Stimulated activated CD4-positive, alpha-beta T cell treated with anti-CD3 and anti-CD28 coated beads, Interleukin-4, amount 100 ng/mL, for 1 hour (primary cell): ENCODE measurements at places on chromosomes 12 and 14.

DNA sequence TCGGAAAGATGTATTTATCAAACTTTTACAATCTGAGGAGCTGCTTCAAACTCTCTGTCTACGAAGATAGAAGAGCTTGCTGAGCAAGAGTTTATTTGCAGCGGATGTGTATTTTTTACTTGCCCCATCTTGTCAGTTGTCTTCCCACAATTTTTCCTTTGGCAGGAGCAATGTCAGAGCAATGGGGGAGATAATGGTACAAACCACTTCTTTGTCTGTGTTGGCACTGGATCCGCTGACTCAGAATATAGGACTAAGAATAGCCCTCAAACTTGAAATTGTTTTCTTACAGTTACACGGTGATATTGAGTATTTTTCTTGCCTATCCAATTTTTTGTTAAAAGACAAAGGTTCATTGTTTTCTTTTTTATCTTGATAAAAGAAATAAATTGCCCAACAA, 27.6 kb downstream of the HELB start:
- no peak for DNase-seq

DNA sequence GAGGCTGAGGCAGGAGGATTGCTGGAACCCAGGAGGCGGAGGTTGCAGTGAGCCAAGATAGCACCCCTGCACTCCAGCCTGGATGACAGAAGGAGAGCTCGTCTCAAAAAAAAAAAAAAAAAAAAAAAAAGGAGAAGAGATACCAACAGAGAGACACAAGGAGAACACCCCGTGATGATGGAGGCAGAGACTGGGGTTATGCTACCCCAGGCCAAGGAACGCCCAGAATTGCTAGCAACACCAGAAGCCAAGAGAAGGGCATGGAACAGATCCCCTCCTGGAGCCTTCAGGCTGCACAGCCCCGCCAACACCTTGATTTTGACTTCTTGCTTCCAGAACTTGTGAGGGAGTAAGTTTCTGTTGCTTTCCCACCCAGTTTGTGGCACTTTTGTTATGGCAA, 148.0 kb upstream of the FOXN3 start:
- DNase-seq: no peak

- no peak for DNase-seq
Observed at GRCh38 chr12:128914908-128915563, 61.8 kb downstream of the GLT1D1 start.

- no peak for DNase-seq
Observed at GRCh38 chr14:56949828-56950227, 139.5 kb upstream of the OTX2 start.

DNA sequence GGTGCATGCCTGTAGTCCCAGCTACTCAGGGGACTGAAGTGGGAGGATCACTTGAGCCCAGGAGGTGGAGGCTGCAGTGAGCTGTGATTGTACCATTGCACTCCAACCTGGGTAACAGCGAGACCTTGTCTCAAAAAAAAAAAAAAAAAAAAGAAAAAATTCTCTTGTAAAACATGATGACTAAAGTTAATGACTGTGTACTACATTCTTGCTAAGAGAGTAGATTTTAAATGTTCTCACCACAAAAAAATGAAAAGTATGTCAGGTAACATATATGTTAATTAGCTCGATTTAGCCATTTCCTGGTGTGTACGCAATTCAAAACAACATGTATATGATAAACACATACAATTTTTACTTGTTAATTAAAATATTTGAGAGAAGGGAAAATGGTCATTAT, 480.7 kb upstream of the RGS6 start:
- no peak for DNase-seq

GRCh38 chr12:124809878-124810277, 53.8 kb downstream of the SCARB1 start:
- DNase-seq: no peak

GRCh38 chr14:73180385-73180805, 44.1 kb downstream of the PSEN1 start:
- no peak for DNase-seq

DNA sequence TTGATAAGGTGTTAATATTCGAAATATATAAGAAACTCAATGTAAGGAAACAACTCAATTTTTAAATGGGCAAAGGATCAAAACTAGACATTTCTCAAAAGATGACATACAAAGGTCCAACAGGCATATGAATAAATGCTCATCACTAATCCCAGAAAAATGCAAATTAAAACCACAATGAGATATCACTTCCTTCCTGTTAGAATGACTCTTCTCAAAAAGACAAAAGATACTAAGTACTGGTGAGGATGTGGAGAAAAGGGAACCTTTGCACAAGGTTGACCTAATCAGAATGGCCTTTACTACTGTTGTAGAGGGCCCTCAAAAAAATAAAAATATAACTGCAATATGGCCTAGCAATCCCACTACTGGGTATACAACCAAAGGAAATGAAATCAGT, 383.4 kb downstream of the KCNH5 start:
- no peak for DNase-seq

GRCh38 chr14:23034498-23035302, at the start of gene PSMB5:
Gene PSMB5 (minus strand): TSS chr14:23034900. CDS start chr14:23034881, 19 bp downstream.
- DNase-seq: peak; percentile 83

- no peak for DNase-seq
Observed at GRCh38 chr14:89007906-89008305, 183.5 kb downstream of the TTC8 start.

- DNase-seq: no peak
Observed at GRCh38 chr12:107080299-107080698, 13.1 kb downstream of the CRY1 start.

- DNase-seq: no peak
Observed at GRCh38 chr14:72614365-72614764, 279.5 kb downstream of the DPF3 start.

- no peak for DNase-seq
Observed at GRCh38 chr14:51023964-51024363, 70.9 kb downstream of the TRIM9 start.

DNA sequence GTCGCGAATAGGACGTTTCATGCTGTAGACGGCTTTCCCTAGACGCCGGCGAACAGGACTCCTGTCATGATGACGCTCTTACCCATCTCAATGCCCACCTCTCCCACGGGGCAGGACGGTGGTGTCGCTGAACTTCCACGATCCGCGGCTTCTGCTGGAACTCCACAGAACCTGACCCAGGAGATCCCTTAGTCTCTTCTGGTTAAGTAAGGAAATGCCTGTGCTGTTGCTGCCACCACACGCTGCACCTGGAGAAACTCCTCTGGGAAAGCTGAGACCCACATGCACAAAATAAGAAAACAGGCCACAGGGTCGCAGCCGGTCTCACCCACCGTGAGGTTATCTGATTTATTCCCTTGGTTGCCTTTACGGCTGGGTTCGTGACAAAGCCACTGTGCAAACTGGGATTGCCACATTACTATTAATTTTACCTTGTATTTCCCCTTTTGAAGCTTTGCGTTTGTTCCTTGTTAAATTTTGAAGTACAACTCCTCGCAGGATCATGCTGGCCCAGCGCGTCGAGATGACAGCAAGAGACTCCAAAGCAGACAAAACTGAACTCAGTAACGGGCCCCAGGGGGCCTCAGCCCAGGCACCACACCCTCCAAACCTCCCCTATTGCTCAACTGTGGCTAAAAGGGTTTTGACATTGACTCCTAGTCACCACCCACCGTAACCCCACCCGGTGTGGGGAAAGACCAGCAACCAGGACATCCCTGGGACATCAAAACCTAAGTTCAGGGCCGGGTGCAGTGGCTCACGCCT, 9.2 kb upstream of the MMP17 start:
- no peak for DNase-seq

DNA sequence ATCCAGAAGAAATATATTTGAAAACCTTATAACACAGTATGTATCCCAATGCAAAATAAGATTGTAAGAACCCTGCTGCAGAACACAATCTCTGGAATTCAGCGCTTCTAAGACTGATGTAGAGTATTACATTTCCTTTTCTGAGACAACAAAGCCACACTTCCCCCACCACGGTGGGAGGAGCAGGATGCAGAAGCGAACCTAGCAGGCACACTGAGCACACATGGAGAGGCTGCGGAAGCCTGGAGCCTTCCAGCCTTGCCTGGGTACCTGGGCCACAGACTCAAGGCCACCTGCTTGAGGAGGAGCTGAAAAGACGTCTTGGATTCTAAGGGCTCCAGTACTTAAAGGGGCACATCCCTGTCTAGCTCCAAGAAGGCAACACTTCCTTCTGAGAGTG, 46.4 kb downstream of the TCHP start:
- DNase-seq: no peak

DNA sequence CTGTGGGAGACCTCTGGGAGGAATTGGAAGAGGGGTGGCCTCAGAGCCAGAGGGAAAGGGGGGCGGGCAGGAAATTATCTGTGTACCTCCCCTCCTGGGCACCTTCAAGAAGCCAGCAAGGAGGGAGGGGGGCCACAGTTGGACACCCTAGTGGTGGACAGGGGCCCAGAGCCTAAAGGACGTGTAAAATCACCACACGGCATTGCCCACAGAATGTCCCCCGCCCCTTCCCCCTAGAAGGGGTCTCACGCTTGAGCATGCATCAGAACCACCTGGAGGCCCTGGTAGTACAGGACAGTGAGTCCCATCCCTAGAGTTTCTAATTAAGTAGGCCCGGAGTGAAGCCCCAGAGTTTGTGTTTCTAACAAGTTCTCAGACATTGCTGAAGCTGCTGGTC, 8.2 kb downstream of the ENDOU start:
- DNase-seq: no peak

- DNase-seq: no peak
Observed at GRCh38 chr12:83559650-83560049, 872.9 kb downstream of the TMTC2 start.

- no peak for DNase-seq
Observed at GRCh38 chr12:130147875-130148596, 14.2 kb upstream of the FZD10 start.

- DNase-seq: no peak
Observed at GRCh38 chr14:23077962-23078361, 17.0 kb downstream of the ACIN1 start.

DNA sequence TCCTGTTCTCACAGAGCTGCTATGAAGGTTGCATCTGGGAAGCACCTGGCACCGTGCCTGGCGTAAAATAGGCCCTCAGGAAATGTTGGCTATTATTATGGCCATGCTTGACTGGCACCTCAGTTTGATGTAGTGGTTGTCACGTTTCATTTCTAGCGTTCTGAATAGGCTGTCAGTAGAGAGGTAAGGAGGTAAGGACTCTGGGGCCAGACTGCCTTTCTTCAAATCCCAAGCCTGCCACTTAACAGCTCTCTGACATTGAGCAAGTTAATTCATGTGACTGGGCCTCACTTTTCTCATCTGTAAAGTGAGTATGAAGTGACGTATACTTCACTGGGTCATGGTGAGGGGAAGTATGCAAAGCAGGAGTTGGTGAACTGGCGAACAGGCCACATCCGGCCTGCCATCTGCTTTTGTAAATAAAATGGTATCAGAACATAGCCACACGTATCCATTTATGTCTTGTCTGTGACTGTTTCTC, 196.2 kb downstream of the CACNA1C start:
- no peak for DNase-seq

- no peak for DNase-seq
Observed at GRCh38 chr14:68994056-68994455, 15.0 kb upstream of the ACTN1 start.

DNA sequence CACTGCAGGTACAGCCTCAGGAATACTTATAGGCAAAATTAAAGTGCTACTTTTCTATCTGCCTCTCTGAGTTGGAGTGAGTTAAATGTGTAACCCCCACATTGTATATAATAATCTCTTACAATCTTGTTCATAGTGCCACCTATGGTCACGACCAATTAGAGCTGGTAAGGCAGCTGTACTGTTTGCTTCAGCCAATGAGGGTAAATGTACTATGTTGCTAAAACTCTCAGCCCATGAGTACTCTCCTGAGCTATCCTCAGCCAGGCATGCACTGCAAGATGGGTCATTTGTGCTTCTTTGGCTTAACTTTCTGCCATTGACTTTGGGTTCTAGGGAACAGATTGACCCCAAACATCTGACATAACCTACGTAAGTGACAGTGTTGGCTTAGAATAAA, 15.0 kb upstream of the MDM2 start:
- no peak for DNase-seq
